GM04503 (cell line): ENCODE measurements at places on chromosomes 16 and 17.

DNA sequence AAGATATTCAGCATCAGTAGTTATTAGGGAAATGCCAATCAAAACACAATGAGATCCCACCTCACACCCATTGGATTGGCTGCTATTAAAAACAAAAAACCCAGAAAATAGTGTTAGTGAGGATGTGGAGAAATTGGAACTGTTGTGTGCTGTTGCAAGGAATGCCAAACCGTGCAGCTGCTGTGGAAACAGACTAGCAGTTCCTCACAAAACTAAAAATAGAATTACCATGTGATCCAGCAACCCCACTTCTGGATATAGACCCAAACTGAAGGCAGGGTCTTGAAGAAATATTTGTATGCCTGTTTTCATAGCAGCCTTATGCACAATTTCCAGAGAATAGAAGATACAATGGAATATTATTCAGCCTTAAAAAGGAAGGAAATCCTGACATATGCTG lies 46.0 kb downstream of the FOXK2 start:
- no peak for DNase-seq

DNA sequence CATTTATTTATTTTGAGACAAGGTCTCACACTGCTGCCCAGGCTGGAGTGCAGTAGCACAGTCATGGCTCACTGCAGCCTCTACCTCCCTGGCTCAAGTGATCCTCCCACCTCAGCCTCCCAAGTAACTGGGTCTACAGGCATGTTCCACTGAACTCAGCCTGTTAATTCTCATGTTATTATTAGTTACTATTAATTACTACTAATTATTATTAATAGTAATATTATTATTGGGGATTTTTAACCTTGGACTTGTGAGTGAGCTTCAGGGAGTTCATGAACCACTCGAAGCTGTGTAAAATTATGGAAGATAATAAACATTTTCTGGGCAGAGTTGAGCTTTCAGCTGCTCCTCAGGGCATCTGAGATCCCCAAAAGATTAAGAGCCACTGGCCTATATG lies 4.6 kb upstream of the STAC2 start:
- DNase-seq, result no peak

DNA sequence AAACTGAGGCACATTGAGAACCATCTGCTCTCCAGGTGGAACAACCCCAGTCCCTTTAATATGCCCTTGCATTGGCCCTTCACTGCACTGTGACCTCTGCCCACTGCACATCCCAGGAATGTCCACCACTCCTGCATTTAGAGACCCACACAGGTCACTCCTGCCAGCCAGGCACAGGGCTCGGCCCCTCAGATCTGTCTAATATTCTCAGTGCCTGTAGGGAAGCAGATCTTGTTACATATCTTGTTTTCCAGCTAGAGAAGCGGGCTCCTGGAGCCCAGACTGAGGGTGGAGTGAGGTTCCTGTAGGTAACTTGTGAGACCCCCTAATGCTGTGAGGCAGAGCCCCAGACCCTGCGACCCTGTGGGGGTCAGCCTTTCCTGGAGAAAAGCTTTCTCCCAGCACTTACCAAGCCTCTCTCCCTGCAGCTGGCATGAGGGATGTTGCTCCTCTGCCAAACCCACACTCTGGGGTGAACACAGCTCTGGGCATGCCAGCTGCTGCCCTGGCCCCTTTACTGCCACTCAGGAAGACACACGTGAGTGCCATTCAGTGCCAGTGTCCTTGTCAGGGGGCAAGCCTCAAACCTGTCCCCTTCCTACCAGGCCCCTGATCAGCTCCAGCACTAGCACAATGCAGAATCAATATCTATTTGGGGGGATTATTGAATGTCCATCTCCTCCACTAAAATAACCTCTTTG lies 40.3 kb upstream of the CRHR1 start:
- DNase-seq, result no peak

DNA sequence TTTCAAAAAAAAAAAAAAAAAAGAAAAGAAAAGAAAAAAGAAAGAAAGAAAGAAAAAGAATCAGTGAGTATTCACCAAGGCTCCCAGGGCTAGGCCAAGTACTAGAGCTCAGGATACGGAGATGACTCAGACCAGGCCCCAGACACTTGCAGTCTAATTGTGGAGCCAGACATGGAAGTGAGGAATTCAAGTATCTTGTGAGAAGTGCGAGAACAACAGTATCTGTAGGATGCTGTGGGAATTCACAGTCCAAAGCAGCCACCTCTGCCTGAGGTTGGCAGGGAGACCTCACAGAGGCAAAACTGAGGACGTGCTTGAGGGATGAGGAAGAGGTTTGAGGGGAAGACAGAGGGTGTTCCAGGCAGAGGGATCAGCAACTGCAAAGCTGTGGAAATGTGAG lies 14.0 kb upstream of the ALDOA start:
- DNase-seq, result no peak

GRCh38 chr16:15960124-15960971 lies 10.9 kb downstream of the ABCC1 start:
- DNase-seq, result no peak

GRCh38 chr16:5791011-5791657 lies 693.5 kb upstream of the EEF2KMT start:
- DNase-seq, result no peak

GRCh38 chr16:63749276-63749675 lies 1372.6 kb downstream of the CDH11 start:
- DNase-seq, result no peak

DNA sequence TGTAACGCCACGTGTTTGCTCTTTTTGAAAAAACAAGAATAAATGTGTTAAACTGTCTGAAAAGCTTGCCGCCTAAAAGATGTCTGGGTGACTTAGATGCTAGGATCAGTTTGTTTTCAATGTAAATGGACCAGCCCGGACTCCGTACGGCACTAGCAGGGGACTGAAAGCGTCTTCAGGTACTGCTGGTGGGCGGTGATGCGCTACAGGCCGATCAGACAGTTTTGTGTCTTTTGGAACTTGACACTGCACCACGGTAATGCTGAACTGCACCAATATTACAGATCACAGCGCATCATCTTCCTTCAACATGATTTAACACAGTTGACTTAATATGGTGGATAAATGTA lies 727 bp upstream of the MBTPS1 start:
- no peak for DNase-seq

GRCh38 chr17:9432934-9433421 lies 142.6 kb downstream of the STX8 start:
- DNase-seq, result peak; percentile 33

DNA sequence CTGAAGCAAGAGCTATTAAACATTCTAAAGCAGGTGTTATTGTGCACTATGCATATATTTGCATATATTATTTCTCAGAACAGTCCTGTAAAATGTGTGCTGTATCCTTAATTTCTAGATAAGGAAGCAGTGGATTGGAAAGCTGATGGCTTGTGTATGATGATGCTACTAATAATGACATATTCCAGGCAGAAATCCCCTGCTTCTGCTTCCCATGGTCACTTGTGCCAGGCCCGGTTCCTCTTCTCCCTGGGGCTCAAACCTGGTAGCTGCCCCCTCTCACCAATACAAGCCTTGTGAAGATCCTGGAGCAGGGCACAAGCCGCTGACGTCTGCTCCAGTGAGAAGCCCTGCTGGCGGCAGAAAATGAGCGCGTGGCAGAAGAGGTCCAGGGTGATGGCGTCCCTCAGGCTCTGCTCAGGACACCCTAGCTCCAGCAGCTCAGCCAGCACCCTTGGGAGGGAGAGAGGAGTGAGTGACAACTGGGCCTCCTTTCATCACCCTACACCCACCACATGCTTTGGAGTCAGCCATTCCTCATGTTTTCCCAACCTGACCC lies 1.8 kb downstream of the CFAP119 start:
- no peak for DNase-seq

DNA sequence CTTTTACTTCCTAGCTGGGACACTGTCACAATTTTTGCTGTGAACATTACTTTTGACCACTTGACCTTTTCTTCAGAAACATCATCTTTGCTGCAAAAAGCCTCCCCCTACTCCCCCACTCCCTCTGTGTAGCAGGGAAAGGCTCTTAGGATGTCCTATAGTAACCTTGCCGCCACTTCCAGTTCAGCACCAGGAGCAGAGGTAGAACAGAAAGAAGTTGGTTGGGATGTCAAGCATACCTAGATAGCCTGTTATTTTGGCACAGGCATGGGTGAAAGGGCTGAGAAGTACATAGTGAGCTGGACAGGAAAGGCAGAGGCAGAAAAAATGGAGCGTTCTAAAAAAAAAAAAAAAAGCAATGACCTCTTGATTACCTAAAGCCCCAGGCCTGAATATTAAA lies 31.3 kb downstream of the SMIM36 start:
- DNase-seq, result no peak

- DNase-seq, result no peak
Observed at GRCh38 chr17:57444682-57445450, 188.5 kb downstream of the MSI2 start.

- no peak for DNase-seq
Observed at GRCh38 chr17:46952115-46952514, 26.9 kb downstream of the RPRML start.

DNA sequence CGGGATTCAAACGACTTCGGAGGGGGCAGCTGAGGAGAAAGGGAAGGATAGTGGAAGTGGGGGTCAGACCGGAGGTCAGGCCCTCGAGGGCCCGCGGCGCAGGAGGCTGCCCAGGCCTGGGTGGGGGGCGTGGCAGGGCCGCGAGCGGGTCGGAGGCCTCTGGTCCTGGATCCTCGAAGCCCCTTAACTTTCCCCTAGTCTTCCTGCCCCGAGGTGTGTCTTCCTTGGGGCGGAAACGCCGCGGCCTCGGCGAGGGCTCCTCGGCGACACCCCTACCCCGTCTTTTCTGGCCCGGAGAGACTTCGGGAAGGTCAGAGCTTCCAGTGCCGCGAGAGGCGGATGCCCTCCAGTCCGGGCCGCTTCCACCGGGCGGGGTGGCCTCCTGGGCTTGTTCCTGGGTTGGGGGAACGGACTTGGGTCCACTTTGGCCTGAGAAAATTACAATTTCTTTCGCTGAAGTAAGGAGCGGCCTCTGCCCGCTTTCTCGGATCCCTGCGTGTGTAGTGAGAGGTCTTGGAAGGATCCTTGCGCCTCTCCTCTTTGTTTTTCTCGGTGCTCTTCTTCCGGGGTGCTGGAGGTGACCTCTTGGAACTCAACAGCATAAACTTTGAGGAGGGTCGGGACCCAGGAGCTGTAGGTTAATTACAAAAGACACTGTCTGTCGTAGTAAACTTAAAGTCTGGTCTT lies 491 bp downstream of the IST1 start:
- DNase-seq, result no peak

DNA sequence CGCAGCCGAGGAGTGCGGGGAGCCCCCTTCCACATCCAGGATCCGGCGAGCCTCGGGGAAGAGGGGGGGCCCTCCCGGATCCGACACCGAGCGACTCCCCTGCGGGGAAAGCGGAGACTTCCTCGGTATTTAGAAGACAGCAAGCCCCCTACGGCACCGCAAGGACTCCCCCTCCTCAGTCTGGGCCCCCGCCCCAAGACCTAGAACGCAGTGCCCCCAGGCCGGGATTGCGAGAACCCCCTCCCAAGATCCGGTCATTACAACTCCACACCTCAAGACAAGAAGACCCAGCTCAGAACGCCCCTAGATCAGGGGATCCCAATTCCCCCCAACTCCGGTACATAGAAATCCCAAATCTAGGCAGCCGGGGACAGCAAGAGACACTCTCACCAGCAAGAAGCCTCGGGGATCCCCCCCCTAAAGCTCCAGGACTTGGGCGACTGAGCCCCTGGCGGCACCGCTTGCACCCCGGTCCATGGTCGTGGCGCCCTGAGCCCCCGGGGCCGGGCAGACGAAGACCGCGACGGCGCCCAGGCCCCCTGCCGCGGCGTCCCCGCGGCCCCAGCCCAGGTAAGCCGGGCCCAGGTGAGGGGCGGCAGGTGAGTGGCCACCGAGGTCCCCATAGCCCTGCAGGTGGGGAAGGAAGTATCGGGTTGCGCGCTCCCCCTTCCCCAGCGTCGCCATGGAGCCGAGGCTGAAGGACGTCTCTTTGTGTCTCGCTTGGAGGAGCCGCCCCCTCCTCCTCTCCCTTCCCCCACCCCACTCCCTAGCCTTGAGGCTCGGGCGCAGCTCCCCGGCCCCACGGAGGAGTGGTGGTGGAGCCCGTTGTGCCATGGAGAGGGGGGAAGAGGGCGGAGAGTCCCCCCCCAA lies 641 bp downstream of the SBK1 start:
- no peak for DNase-seq

DNA sequence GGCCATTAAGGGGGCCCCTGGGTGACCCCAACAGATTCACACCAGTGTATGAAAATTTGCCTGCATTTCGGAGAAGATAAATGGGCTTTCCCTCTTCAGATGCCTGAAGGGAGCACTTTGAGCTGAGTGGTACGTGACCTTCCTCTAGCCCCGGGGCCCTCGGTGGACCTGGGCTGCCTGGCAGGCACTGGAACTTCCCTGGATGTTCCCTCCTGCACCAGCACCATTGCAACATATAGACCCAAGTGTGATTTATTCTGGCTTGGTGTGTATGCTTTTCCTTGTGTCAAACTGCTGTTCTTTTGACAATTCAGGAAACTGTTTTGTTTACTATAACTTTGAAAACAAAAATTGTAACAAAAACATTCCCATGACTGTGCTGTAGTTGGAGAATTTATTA lies 93.8 kb downstream of the TNFRSF13B start:
- no peak for DNase-seq

- no peak for DNase-seq
Observed at GRCh38 chr16:80283466-80284392, 257.1 kb upstream of the DYNLRB2 start.
